Activated CD8-positive, alpha-beta memory T cell treated with anti-CD3 and anti-CD28 coated beads, Interleukin-2, amount 10 ng/mL, durations not matched to agents 7 days and 5 days (primary cell): ENCODE measurements at places on chromosomes 13 and 19. TPM values are rescaled to one million over a fixed set of nuclear protein-coding genes. Genes with fewer than 3 reads are reported as not detected.

DNA sequence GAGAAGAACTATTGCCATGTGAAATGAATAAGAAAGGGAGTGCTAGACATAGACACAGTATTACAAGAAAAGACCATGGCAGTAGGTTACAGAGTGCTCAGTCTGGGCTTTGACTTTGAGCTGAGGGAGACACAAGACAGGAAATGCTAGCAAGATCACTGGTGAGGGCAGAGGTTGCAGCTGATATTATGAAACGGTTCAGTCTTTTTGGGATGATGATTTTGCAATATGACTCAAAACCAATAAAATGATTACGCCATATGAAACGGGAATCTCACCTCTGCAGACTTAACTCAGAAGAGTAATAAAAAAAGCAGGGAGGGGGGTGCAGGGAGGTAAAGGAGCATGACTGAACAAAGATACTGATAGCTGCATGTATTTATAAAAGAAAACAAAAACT, 123.1 kb downstream of the RBM26 start:
- no peak for DNase-seq

GRCh38 chr13:113041293-113041690, 64.3 kb upstream of the F7 start:
- no peak for DNase-seq

- DNase-seq, result peak; percentile 62
Observed at GRCh38 chr13:51832471-51833152, 12.4 kb downstream of the TMEM272 start.

DNA sequence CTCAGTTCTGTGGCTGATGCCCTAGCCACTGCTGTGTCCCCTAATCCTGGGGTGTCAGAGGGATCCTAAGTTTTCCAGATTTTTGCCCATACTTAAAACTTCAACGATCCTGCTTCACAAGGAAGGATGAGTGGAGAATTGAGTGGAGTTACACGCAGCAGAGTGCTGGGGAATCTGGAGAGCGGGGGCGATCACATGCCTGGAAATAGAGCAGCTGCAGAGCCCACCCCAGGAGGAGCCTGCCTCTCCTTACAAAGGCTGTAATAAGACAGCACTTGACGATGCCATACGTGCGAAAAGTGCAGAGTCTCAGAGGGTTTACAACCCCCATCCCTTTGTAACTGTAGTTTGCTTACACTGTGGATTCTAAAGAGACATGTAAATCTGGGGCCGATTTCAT, 40.6 kb downstream of the SUGP2 start:
- no peak for DNase-seq

DNA sequence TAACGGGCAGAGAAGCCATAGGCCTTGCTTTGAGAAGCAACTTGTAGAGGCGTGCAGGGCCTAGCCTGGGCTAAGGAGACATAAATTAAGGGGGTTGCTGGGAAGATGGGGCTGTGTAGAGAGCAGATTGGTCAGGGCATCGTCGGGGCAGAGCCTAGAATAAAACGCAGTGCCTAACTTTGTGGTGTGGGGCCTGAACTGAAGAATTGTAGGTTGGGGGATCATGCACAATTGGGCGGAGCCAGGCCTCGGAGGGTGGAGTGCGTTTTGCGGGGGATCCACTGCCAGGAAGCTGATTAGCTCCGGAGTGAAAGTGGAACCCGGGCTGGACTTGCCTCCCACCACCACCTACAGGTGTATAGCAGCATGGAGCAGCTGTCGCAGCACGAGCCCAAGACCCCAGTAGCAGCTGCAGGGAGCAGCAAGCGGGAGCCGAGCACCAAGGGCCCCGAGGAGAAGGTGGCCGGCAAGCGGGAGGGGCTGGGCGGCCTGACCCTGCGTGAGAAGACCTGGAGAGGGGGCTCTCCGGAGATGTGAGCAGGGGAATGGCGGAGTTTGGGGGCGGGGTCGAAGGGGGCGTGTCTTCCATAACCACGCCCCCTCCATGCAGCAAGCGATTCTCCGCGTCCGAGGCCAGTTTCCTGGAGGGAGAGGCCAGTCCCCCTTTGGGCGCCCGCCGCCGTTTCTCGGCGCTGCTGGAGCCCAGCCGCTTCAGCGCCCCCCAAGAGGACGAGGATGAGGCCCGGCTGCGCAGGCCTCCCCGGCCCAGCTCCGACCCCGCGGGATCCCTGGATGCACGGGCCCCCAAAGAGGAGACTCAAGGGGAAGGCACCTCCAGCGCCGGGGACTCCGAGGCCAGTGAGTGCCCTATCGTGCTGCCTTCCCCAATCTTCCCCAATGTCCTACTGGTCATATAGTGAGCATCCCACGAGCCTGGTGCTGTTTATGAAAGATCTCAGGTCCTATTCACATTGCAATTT, 13.8 kb downstream of the DNASE2 start:
- DNase-seq, result peak; percentile 79

- peak; percentile 41 for DNase-seq
Observed at GRCh38 chr13:52851137-52851962, 2.9 kb upstream of the PCDH8 start.

DNA sequence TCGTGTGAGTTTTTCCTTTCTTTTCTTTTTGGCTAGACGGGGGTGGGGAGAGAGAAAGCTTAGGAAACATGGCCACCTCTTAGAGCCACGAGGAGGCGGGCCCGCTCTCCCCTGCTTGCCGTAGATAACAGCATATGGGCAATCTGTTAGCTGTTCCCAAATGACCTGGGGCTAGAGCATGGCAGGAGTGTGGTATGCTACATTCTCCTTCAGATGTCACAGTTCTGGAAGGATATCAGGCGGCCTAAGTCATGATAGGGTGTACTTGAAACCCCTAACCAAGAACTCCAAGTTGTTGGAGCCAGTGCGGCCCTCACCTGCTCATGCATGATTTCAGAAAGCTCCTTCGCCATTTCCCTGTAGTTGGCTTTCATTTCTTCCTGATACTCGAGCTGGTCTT, 44.3 kb upstream of the SLC15A1 start:
- no peak for DNase-seq

GRCh38 chr13:98835156-98835555, 82.7 kb upstream of the SLC15A1 start:
- DNase-seq, result no peak

DNA sequence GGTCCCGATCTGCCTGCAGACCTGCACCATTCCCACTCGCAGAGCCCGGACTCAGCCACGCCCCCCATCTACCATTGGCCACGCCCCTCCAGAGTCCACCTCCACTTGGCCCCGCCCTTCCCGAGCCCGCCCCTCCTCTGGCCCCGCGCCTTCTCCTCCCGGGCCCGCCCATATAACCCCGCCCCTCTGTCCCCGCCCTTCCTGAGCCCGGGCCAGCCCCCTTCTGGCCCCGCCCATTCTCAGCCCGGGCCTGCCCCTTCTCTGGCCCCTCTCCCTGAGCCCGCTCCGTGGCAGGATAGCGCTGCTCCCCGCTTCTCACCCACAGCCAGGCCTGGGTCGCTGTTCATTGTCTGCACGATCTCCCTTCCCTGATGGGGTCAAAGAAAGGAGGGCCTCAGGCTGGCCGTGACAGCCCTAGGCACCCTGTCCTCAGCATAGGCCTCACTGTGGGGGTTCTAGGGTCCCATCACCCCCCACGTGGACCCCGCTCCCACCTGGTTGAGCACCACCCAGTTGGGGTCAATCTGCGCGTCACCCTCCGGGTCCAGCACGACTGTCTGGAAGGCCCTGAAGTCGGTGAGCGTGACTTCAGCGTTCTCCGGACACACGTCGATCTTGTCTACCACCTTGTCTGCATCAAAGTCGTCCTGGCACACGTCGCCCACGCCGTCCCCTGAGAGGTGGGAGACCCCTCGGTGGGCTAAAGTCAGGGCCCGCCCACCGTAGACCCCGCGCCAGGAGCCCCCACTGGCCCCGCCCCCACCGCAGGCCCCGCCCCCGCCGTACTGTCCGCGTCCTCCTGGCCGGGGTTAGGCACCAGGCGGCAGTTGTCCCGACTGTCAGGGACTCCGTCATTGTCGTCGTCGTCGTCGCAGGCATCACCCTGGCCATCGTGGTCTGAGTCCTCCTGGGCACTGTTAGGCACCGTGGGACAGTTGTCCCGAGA, 5.7 kb downstream of the COMP start:
- peak; percentile 78 for DNase-seq

DNA sequence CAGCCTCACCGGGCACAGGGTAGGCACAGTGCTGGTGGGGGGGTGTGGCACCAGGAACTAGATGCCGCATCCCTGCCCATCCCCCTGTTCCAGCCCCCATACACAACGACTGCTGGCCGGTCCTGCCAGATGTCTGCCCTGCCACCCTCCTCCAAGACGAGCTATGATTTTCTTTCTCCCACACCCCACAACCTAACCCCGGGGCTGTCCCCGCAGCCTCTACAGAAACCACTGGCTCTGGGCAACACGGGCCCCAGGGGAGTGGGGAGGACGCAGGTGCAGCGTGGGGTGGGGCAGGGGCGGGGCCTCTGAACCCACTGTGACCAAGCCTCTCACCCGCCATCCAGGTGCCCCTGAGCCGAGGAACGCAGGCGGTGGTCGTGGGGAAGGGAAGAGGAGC, 15.5 kb downstream of the PGLS start:
- no peak for DNase-seq

- DNase-seq, result no peak
Observed at GRCh38 chr19:46492841-46493235, 2.8 kb downstream of the PNMA8B start.

- no peak for DNase-seq
Observed at GRCh38 chr19:16257509-16258002, 59.8 kb downstream of the AP1M1 start.

GRCh38 chr19:41796901-41797300, 514 bp downstream of the CEACAM3 start:
- DNase-seq, result no peak

GRCh38 chr13:98500963-98501421, 75.9 kb downstream of the STK24 start:
- DNase-seq, result no peak

- no peak for DNase-seq
Observed at GRCh38 chr19:46759817-46760333, 13.6 kb upstream of the STRN4 start.

GRCh38 chr13:19822673-19823072, 39.9 kb upstream of the PSPC1 start:
- no peak for DNase-seq

- no peak for DNase-seq
Observed at GRCh38 chr13:60765700-60766411, 368.8 kb downstream of the TDRD3 start.

DNA sequence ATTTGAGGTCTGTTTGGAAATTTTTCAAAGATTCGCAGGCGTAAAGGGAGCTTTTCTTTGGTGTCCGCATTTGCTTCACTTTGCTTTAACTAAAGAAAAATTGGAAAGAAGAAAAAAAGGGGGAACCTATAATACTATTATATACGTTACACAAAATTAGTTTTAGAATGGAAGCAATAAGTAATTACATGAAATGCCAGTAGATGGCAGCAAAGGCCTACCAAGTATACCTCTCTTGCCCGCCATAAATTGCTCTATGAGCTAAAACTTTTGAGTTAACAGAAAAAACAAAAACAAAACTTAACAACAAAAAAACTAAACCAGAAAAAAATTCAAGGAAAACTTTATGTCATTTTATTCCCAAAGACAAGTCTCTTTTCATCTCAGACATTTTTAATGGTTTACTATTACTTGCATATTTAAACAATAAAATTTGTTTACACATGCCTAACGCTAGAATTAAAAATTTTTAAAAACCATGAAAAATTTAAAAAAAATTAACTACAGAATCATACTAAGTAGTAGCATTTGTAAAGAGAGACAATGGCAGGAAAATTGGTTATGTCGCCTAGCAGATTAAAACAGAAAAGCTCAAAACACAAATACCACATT, 271.4 kb downstream of the NALCN start:
- no peak for DNase-seq

- no peak for DNase-seq
Observed at GRCh38 chr19:1094655-1094977, 559 bp downstream of the POLR2E start.

GRCh38 chr13:30690282-30691188, 44.8 kb upstream of the ALOX5AP start:
- peak; percentile 69 for DNase-seq

- DNase-seq, result no peak
Observed at GRCh38 chr13:52141299-52141698, 12.4 kb upstream of the NEK5 start.

GRCh38 chr13:45744979-45745378, 42.9 kb downstream of the CBY2 start:
- DNase-seq, result no peak

GRCh38 chr13:90999401-90999800, 348.1 kb upstream of the MIR17HG start:
- DNase-seq, result no peak

DNA sequence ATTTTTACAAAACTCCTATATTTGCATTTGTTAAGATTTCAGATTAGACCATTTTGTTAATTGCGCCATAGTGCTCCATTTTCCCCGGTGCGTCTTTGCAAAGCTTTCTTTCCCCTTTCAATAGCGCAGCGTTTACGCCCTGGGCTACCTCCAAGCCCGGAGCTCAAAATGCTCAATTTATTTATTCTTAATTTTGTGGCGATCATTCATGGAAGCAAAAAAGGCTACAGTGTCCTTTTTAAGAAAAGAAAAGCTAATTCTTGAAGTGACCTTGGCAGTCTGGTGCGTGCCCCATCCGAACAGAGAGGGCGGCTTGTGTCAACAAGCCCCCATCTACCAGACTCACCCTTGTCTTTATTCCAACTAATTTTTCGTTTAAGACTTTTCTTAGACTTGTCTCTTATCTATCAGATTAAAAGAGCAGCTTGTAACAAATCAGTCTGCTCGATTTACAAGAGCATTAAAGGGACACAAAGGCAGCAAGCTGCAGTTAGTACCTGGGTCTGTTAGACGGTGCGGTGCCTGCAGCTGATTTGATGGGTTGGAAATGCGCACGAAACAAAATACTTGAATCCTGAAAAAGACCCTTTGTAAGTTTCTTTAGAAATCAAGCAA, 30.1 kb downstream of the GSX1 start:
- no peak for DNase-seq

- DNase-seq, result peak; percentile 97
Observed at GRCh38 chr19:41883821-41884733, 1.1 kb downstream of the ARHGEF1 start.

- no peak for DNase-seq
Observed at GRCh38 chr13:78662467-78662866, 3.5 kb upstream of the OBI1 start.

DNA sequence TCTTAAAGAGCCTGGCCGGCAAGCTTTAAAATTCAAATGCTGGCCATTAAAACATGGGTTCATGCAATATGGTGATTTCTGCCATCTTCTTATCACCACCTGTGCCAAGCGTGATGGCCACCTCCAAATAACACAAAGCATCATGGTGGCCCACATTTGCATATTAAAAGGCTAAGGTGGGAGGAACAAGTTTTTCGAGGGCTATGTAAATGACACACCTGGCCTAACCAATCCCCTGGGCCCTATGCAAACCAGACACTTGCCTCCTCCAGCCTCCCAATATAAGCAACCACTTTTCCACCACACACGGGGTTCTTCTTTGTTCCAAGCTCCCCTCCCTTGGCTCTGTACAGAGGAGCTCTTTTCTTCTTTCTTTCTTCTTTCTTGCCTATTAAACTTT, 14.4 kb downstream of the LILRB4 start:
- no peak for DNase-seq

GRCh38 chr19:9863759-9864158, 28.6 kb downstream of the PIN1 start:
- no peak for DNase-seq

GRCh38 chr19:19460258-19460731, 54.8 kb downstream of the GATAD2A start:
- peak; percentile 76 for DNase-seq

Gene ADPRHL1
- 0.96 TPM for total RNA-seq

Gene RINL
- 81.0 TPM for total RNA-seq

Gene PRODH2
- total RNA-seq, result not detected

Gene RUBCNL
- total RNA-seq, result not detected

Gene GNA15
- 23.7 TPM for total RNA-seq

Gene PLK5
- not detected for total RNA-seq

Gene RPL18A
- 2,182 TPM for total RNA-seq

Gene CYP2A7
- not detected for total RNA-seq

Gene OR7C1
- total RNA-seq, result not detected

Gene CYP2F1
- total RNA-seq, result not detected

Gene PSPN
- 1.8 TPM for total RNA-seq
